Activated T-helper 2 cell treated with anti-CD3 and anti-CD28 coated beads, Interferon-gamma antibody, Interleukin-2, Interleukin-4, amounts not matched to agents 10 μg/mL and 5 μg/mL and 100 μg/mL, durations not matched to agents 14 hours and 24 hours and 36 hours (primary cell): ENCODE measurements at places on chromosomes 1 and 21. TPM values are rescaled to one million over a fixed set of nuclear protein-coding genes. Genes with fewer than 3 reads are reported as not detected.

- H3K4me3 ChIP-seq, result no peak overlapping the region
- H3K27ac ChIP-seq, result no peak overlapping the region
- no peak for DNase-seq
- no peaks in the 10 kb centered on the region for H3K27me3 ChIP-seq
- no peaks in the 10 kb centered on the region for H3K36me3 ChIP-seq
Observed at GRCh38 chr21:36626791-36627190, 72.1 kb upstream of the SIM2 start.

GRCh38 chr1:14366091-14367018, 232.1 kb upstream of the KAZN start:
- H3K27me3 ChIP-seq, result no peaks in the 10 kb centered on the region
- no peak overlapping the region for H3K4me3 ChIP-seq

GRCh38 chr1:160707236-160708064, 4.2 kb downstream of the CD48 start:
- no peak overlapping the region for H3K27ac ChIP-seq
- no peak overlapping the region for H3K4me3 ChIP-seq
- peaks cover 49% of the 10 kb centered on the region for H3K36me3 ChIP-seq
- no peak for DNase-seq
- no peaks in the 10 kb centered on the region for H3K27me3 ChIP-seq
- peaks cover 48% of the 10 kb centered on the region for H3K4me1 ChIP-seq

DNA sequence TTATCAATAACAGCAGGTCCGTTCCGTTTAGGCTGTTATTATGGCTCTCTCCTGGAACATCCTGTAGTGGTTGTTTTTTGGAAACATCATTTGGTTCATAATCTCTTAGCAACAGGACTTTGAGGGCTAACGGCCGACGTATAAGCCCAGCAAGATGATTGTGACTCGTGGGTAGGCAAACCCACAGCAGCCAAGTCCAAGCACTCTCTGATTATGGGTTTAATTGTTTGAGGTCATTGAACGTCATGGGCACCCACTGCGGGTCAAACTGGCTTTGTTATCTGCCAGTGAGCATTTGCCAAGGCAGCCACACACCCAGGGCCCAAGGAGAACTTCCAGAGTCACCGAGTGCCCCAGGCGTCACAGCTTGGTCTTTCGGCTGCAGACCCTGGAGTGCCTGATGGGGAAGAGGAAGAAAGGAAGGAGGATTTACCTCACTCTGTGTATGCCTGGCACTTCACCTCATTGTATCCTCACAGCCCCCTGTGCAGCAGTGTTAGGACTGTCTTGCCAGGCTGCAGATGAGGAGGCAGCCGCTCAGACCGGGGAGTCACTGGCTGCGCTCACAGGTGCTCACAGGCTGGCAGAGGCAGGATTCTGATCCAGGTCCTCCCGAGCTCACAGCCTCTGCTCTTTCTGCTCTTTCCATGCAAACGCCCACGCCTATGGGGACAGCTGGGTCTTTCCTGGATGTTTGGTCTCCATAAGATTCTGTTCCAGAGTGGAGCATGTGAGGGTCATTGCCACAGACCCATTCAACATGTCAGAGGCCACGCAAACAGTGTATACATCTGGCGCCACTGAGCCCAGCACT, 30.8 kb upstream of the EPS8L3 start:
- H3K4me1 ChIP-seq, result peaks cover 79% of the 10 kb centered on the region
- DNase-seq, result no peak
- peak overlapping the region; percentile 47 for H3K27ac ChIP-seq
- peaks cover 7% of the 10 kb centered on the region for H3K36me3 ChIP-seq
- H3K27me3 ChIP-seq, result no peaks in the 10 kb centered on the region

- H3K4me3 ChIP-seq, result peak overlapping the region; percentile 98
- no peaks in the 10 kb centered on the region for H3K27me3 ChIP-seq
- peak overlapping the region; percentile 98 for H3K27ac ChIP-seq
Observed at GRCh38 chr1:154607106-154607608, 829 bp downstream of the ADAR start.

- peaks cover 4% of the 10 kb centered on the region for H3K36me3 ChIP-seq
- H3K4me3 ChIP-seq, result peak overlapping the region; percentile 33
- peaks cover 55% of the 10 kb centered on the region for H3K4me1 ChIP-seq
- DNase-seq, result no peak
- H3K27ac ChIP-seq, result peak overlapping the region; percentile 24
Observed at GRCh38 chr21:42681296-42682206, 28.1 kb downstream of the PDE9A start.

DNA sequence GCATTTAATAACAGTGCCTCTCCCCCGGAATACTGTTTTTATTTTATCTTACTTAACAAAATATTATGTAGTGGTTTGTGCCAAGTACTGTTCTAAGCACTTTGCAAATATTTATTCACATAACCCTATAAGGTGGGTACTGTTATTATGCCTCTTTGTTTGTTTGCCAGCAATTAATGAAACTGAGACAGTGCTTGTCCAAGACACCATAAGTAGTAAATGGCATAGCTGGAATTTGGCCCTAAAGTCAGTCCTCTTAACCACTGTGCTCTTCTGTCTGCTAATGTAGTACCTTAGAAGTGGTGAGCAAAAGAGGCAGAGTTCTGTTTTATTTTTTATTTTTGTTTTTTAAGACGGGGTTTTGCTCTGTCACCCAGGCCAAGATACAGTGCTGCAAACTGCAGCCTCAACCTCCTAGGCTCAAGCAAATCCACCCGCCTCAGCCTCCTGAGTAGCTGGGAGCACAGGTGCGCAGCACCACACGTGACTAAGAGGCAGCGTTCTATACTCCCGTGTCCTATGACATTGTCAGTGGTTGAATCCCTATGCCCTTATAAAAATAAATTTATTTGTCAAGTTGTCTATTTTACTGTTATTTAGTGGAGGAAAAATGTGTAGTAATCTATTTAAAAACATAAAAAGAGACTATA, 165.8 kb downstream of the CLEC20A start:
- peaks cover 1% of the 10 kb centered on the region for H3K27me3 ChIP-seq
- H3K36me3 ChIP-seq, result no peaks in the 10 kb centered on the region
- no peaks in the 10 kb centered on the region for H3K4me1 ChIP-seq
- no peak overlapping the region for H3K27ac ChIP-seq
- no peak overlapping the region for H3K4me3 ChIP-seq

DNA sequence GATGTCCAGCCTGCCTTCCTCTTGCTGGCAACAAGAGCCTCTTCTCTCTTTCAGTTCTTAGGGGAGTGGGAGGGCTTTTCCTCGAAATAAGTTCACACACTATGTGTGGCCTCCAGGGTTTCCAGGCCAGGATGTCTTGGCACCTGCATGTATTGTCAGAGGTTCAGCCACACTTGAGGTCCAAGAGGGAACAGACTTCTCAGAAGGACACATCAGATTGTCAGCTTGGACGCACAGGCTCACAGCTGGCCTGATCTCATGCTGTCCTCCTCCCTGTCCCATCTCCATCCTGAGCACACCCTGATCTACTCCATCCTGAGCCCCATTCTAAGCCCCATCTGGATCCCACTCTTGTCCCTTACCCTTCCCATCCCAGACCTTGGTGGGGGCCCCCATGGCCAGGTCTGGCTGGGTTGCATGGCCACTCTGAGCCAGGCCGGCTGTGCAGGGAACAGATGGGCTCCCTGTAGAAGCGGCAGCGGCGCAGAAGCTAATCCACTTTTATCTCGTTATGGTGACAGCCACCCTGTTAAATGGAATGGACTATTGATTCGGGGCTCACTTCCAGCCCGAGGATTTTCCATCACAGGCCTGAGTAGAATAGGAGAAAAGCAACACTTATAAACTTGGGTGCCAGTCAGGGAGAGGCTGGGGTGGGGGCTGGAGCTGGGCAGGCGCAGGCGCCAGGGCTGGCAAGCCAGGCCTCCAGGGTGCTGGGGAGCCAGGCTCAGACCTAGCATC, 85.1 kb upstream of the CSF3R start:
- no peak for DNase-seq
- H3K4me3 ChIP-seq, result no peak overlapping the region
- H3K4me1 ChIP-seq, result no peaks in the 10 kb centered on the region
- H3K27me3 ChIP-seq, result no peaks in the 10 kb centered on the region
- H3K36me3 ChIP-seq, result no peaks in the 10 kb centered on the region
- H3K27ac ChIP-seq, result no peak overlapping the region

- peaks cover 41% of the 10 kb centered on the region for H3K27me3 ChIP-seq
- no peaks in the 10 kb centered on the region for H3K36me3 ChIP-seq
- no peak overlapping the region for H3K4me3 ChIP-seq
- no peak overlapping the region for H3K27ac ChIP-seq
- peaks cover 22% of the 10 kb centered on the region for H3K4me1 ChIP-seq
- DNase-seq, result no peak
Observed at GRCh38 chr1:175511496-175511895, 231.9 kb downstream of the TNR start.

DNA sequence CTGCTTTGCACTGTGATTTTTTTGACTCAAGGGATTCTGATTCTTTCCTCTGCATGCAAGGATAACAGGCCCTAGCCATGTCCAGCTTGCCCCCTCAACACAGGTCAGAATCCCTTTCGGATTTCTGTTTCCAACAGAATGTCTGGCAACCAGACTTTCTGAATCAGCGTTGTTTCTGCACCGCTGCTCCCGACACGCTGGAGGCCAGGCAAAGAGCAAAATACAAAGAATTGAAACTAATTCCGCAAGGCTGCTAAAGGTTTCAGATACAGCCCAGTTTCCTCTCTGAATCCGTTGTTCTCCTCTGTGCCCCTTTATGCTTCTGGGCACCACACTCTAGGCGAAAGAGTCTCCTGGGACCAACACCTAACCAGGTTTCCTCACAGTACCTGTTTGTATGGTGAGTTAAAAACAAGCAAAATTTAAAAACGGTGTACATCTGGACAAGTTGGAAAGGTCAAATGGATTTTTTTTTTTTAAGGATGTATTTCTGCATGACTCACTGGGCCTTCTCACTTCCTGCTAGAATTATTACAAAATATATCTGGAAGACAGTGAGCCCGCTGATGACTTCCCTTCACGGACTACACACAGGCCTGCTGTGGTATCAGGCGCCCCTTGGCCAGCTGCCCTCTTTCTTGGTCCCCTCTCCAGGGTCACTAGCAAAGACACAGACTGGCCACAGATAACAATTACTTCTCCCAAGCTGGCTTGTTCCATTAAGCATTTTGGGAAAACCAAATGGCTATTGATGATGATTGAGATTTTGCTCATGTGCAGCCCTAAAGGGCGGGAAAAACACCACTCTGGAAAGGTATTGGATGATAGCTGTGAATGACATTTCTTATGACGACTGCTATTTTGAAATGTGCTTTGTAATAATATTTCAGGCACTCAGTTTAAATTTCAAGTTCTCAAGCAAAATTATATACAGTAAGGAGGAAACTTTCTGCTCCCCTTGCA, 118.3 kb downstream of the TGFB2 start:
- no peaks in the 10 kb centered on the region for H3K27me3 ChIP-seq
- no peaks in the 10 kb centered on the region for H3K4me1 ChIP-seq
- no peak overlapping the region for H3K4me3 ChIP-seq
- H3K27ac ChIP-seq, result no peak overlapping the region
- no peaks in the 10 kb centered on the region for H3K36me3 ChIP-seq
- no peak for DNase-seq

DNA sequence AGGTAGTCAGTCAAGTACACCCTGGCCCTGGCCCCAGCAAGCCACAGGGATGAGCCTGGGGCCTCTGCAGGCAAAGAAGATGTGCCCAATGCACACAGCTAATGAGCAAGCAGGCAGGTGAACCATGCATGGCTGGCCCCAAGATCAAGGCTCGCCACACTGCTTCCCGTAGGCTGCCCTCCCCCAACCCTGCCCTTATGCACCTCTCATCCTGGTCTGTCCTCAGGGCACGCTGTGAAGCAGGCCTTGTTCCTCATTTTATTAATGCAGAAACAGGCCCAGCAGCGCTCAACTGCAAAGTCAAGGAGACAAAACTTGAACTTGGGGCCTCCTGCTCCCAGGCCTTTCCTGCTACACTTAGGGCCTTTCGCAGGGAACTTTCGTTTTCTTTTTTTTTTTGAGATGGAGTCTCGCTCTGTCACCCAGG, 35.6 kb upstream of the ID3 start:
- no peaks in the 10 kb centered on the region for H3K36me3 ChIP-seq
- no peak overlapping the region for H3K4me3 ChIP-seq
- DNase-seq, result no peak
- H3K4me1 ChIP-seq, result peaks cover 55% of the 10 kb centered on the region
- no peaks in the 10 kb centered on the region for H3K27me3 ChIP-seq

- no peak for DNase-seq
- no peak overlapping the region for H3K4me3 ChIP-seq
- no peak overlapping the region for H3K27ac ChIP-seq
- no peaks in the 10 kb centered on the region for H3K36me3 ChIP-seq
Observed at GRCh38 chr1:153058154-153058553, 842 bp upstream of the SPRR2A start.

Gene HOOK1
- total RNA-seq, result 0.90 and 1.4 TPM in 2 replicates

Gene CTH
- total RNA-seq, result 12.3 and 12.9 TPM in 2 replicates

Gene OLIG2
- total RNA-seq, result not detected in 2 replicates
